ENCODE measurements at places on chromosomes 3 and 15. TPM values are rescaled to one million over a fixed set of nuclear protein-coding genes. Genes with fewer than 3 reads are reported as not detected.

GRCh38 chr3:101936419-101937356, 87.4 kb downstream of the NFKBIZ start:
- no peak for DNase-seq
- no peaks in the 10 kb centered on the region for H3K36me3 ChIP-seq
- H3K4me1 ChIP-seq = no peaks in the 10 kb centered on the region
- H3K27me3 ChIP-seq = no peaks in the 10 kb centered on the region

DNA sequence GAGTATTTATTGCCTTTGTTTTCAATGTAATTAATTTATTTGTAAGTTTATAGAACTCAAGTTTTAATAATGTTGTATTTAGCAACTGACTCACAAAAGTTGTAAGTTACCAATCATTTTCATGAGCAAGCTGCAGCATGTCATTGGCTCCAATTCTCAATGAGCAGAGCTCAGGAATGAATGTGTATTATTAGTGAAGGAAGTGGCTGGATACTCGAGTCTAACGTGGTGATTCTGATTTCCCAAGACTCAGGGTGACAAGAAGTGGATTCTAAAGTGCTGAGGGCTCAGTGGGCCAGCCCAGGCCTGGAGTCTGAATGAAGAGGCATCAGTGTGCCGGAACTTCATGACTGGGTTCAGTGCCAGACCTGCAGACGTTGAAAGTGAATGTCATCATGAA, 39.6 kb downstream of the CLDN11 start:
- no peak for DNase-seq
- H3K4me3 ChIP-seq = no peak overlapping the region
- H3K27ac ChIP-seq = no peak overlapping the region
- H3K27me3 ChIP-seq = no peaks in the 10 kb centered on the region
- no peaks in the 10 kb centered on the region for H3K4me1 ChIP-seq

CPNE9 gene
- total RNA-seq = not detected

DNA sequence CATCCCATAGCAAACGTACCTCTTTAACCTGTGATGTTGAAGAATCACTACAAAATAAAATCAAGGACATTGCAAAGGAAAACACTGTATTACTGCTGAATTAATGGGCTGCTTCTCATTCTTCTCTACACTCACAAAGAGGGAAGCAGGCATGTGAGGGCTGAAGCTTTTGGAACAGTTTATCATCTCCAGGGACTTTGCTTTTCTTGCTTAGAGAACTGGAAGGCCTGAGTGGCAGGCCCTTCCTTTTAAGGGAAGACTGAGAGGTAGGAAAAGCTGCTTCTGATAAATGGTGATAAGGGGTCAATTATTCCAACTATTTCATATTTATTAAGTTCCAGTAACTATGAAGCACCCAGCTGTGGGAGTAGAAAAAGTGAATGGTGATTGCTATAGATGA, 649.6 kb downstream of the NTRK3 start:
- H3K27ac ChIP-seq = no peak overlapping the region
- H3K4me1 ChIP-seq = no peaks in the 10 kb centered on the region
- no peak overlapping the region for H3K4me3 ChIP-seq

NUSAP1 gene
- total RNA-seq = 6.9 TPM

DNA sequence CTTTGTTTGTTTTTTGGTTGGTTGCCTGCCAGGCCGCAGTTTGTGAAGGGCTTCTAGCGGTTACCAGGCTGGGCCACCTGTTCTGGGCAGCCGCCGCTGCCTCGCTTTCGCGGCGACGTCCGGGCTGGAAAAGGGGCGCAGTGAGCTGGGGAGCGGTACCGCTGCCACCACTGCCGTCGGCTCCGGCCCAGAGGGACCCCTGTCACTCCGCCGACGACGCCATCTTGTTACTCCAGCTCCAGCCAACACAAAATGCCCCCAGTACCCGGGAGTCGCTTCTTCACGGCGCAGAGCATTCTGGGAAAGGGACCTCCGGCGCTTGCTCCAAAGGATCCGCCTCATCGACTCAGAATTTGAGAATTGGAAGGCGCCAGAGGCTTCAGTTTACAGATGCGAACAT, 238.8 kb downstream of the CDIN1 start:
- H3K36me3 ChIP-seq = no peaks in the 10 kb centered on the region
- no peaks in the 10 kb centered on the region for H3K4me1 ChIP-seq
- H3K27ac ChIP-seq = no peak overlapping the region
- no peak overlapping the region for H3K4me3 ChIP-seq
- no peaks in the 10 kb centered on the region for H3K27me3 ChIP-seq

- H3K27ac ChIP-seq = no peak overlapping the region
- no peak for DNase-seq
- no peak overlapping the region for H3K4me3 ChIP-seq
- H3K4me1 ChIP-seq = no peaks in the 10 kb centered on the region
These were observed 215.2 kb downstream of the PCCB start for GRCh38 chr3:136465296-136465695.

- H3K27ac ChIP-seq = no peak overlapping the region
- H3K4me1 ChIP-seq = no peaks in the 10 kb centered on the region
- no peak overlapping the region for H3K4me3 ChIP-seq
- no peaks in the 10 kb centered on the region for H3K36me3 ChIP-seq
- DNase-seq = no peak
These were observed 14.5 kb upstream of the ABTB1 start for GRCh38 chr3:127658234-127658633.

MED12L gene
- 1.6 TPM for total RNA-seq

GLCE gene
- total RNA-seq = 52.2 TPM

GDPGP1 gene
- 7.5 TPM for total RNA-seq

DNA sequence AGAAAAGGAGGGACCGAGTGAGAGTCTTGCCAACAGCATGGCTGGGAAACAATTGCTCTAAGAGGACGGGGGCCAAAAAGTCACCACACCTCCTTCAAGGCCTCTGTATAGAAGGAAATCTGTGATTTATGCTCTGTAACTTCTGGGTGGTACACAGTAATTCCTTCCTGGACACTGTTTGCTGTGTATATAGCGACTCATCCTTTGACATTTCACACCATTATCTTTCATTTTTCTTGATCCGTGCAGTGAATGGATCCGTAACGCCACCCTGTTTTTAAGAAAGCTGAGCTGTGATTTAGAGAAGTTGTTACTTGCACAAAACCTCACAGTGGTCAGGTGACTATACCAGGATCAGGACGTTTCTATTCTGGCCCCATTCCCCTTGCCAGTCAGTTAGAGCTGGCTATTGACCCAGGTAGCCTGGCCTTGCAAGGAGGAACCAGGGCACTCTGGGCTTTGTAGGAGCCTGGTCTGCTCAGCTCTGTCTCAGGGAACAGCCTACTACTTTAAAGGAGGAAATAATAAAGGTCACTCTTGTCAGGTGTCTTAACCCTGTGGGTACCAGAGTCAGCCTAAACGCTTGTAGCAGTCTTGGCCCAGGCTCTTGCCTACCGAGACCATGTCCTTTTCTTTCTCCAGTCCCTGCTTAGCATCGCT, 86.5 kb upstream of the MYZAP start:
- DNase-seq = no peak
- no peaks in the 10 kb centered on the region for H3K36me3 ChIP-seq
- no peaks in the 10 kb centered on the region for H3K4me1 ChIP-seq
- no peak overlapping the region for H3K4me3 ChIP-seq

DPPA2 gene
- total RNA-seq = not detected

TRPM1 gene
- not detected for total RNA-seq
